ENCODE measurements at places on chromosomes 11 and 22.

DNA sequence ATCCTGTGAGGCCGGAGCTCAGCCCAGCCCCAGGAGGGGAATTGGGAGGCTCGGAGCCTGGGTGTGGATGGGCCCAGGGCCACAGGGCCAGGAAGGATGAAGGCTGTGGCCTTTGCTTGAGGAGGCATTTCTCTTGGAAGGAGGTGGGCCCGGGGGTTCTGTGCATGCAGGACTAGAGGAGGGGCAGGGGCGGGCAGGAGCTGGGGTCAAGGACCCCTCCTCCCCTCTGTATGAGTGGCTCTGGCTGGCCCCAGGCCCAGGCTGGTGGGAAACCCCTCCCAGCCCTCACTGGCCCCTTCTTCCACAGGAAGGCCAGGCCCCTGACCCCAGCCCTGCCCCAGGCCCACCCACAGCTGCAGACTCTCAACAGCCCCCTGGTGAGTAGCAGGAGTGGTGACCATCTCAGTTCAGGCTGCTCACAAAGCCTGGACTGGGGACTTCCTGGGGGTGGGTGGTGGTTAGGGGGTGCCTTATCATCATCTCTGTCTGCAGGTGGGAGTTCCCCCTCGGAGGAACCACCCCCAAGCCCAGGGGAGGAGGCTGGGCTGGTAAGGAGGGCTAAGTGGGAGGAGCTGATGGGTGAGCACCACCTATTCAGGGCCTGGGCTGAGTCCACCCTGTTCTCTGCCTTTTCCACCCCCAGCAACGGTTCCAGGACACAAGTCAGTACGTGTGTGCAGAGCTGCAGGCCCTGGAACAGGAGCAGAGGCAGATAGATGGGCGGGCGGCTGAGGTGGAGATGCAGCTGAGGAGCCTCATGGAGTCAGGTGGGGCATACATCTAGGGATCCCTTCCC, 6.0 kb downstream of the KCNK7 start:
- no peak for DNase-seq

GRCh38 chr22:20792966-20793728, 19.2 kb downstream of the SERPIND1 start:
- DNase-seq: no peak

GRCh38 chr11:91906871-91907624, 317.6 kb upstream of the FAT3 start:
- DNase-seq: no peak

DNA sequence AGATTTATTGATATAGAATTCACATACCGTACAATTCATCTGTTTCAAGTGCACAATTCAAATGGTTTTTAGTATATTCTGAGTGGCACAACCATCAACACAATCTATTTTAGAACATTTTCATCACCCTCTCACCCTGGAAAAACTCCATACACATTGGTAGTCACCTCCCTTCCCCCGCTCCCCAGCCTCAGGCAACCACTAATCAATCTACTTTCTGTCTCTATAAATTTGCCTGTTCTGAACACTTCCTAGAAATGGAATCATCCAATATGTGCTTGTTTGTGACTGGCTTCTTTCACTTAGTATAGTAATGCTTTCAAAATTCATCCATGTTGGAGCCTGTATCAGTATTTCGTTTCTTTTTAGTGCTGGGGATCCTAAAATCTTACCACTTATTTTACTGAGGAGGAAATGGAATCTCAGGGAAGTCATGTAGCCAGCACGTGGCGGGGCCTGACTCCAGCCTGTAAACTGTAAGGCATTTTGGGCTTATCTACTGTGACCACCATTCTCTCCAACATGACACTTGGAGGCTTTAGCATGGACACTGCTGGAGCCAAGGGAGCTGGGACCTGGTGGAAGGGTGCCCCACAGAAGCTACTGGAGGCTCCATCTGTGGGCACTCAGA, 905 bp upstream of the UCP3 start:
- DNase-seq: no peak

DNA sequence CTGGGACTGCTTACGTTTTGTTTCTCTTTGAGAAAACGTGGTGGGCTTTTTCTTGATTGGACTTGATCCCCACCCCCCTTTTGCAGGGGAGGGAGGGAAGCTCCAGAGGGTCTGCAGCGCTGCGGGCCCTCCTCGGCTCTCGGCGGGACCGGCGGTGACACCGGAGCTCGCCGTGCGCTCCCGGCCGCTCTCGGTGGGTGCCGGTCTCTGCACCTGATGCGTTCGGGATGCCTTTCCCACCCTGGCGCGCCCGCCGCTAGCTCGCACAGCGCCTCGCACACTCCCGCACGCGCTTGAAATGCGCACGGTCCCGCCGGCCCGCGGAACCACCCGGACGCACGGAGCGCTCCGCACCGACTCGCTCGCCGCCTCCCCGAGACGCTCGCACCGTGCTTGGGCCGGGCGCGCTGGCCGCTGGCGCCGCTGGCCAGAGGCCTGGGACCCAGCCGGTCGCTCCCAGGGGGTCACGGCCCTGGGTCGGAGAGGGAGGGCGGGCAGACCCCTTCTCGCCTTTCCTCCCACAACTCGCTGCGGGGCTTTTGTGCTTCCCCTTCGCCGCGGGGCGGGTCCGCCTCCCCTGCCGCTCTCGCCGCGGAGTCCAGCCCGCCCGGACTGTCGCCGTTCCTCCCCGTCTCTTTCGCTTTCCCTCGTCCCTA, 1.0 kb downstream of the ZBTB16 start:
- no peak for DNase-seq

GRCh38 chr22:37088750-37089408, 20.6 kb downstream of the TMPRSS6 start:
- no peak for DNase-seq

DNA sequence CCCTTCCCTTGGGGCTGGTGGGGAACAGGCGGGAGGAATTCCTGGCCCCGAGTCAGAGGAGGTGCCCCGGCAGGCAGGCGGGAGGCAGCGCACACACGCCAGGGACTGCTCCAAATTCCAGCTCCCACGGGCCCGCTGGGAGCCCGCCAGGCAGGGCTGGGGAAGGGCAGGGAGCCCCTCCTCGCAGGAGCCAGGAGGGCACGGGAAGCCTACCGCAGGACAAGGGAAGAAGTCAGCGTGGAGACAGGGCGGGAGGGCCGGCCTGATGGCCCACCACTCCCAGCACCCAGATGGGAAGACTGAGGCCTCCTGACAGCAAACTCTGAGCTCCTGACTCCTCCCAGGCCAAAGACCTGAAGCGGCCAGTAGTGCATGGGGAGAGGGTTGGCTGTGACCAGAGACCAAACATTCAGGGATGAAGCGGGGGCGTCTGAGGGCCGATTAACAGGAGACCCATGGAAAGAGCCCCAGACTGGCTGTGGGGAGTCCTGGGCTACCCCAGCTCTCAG, 22.4 kb downstream of the RPL3 start:
- no peak for DNase-seq

DNA sequence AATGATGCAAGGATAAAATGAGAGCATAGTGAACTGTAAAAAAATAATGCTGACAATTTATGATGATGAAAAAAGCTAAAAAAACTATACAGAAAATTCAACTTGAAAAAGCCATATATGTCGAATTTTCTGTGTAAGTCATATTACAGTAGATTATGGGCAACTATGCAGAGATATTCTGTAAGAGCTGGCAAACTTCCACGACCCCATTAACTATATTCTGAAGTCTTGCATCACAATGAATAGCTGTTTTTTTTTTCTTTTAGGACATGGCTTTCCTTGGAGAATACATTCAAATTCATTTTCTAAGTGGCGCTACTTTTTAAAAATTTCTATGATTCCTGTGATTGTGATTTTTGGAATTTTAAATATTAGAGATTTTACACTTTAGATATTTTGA, 18.4 kb downstream of the PSMD13 start:
- DNase-seq: no peak

DNA sequence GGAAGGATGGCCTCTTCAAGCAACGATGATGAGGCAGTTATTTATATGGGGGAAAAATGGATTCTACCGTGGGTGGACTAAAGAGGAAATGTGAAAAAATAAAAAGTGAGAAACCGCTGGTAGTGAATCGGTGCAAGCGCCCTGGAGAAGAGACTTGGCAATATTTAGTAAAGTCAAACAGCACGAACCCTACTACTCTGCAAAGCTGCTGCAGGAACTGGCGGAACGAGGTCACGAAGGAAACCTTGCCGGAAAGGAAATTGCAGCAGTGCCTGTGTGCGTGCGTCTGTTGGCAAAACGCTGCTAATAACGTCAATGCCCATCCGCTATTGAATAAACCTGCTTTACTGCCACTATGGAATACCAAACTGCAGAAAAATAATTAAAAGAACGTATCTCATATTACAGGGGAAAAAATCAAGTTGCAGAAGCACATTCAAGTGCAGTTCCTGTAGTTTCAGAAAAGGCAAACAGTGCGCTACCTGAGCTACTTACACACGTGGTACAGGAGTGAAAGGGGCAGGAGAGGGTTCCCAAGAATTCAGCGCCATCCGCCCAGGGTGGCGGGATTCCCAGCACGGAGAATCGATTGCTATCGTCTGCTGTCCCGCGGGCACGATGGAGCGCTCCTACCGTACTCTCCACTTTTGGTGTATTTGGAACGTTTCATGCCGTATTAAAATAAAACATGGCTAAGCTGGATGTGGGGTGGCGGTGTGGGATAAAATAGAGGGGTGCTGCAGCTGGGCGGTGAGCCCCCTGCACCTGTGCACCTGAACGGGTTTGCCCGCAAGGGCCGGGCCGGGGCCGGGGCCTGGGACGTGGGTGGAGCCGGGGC, 585 bp upstream of the NADSYN1 start:
- DNase-seq: no peak

- DNase-seq: no peak
These were observed 4.0 kb upstream of the WNT11 start for GRCh38 chr11:76209973-76210930.

DNA sequence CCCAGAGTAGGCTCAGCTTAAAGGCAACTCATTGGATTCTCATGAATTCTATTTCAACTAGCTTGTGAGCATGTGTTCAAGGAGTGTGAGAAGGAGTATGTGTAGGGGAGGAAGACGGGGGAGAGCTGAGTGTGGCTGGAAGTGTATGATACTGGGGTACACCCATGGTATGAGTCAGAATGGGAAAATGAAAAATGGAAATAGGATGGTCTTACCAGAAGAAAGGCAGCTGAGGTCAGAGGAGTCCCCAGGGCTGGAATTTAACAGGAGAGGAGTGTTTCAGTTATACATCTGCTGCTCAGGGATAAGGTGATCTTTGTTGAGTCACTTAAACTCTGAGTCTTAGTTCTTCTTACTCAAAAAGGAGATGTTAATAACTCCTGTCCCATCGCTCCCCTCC, 6.7 kb upstream of the ADAMTS15 start:
- no peak for DNase-seq

GRCh38 chr11:103985041-103985440, 51.4 kb upstream of the DDI1 start:
- no peak for DNase-seq

- DNase-seq: no peak
These were observed 236.1 kb downstream of the KCNA4 start for GRCh38 chr11:29780756-29781155.

GRCh38 chr11:64285885-64286800, 495 bp downstream of the GPR137 start:
- no peak for DNase-seq

DNA sequence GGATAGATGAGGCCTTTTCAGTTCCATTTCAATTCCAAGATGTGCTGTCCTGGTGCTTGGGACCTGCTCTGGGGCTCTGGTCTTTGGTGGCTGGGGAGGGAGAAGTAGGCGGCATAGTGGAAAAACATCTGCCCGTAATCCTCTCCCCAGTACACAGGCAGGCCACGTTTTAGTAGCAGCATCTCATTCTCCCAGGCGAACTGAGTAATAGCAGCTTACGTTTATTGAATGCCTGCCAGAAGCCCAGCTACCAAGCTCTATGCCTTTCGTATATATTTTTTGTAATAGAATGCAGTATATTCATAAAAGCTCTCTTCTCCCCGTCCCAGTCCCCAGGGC, 11.4 kb downstream of the ACO2 start:
- no peak for DNase-seq

DNA sequence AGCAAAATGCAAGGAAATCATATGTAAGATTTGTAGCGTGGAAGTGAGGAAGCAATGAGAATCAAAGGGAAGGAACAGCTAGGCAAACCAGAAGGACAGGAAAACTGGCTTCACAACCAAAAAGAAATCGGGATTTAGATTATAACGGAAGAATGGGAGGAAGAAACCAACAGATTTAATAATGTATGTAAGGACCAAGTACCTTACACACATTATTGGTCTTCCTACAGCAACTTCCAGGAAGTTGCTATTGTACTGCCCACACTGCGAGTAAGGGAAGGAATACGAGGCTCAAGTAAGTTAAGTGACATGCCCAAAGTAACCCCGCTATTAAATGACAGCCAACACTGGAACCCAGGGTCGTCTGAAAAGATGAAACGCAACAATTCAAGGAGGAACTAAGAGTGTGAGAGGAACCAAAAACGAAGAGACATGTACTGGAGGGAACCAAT, 473 bp downstream of the TXN2 start:
- DNase-seq: no peak

- DNase-seq: no peak
These were observed 46.5 kb upstream of the SORL1 start for GRCh38 chr11:121405646-121406045.

GRCh38 chr11:32092581-32093170, 1.8 kb downstream of the RCN1 start:
- no peak for DNase-seq

- DNase-seq: no peak
These were observed 965 bp upstream of the PAMR1 start for GRCh38 chr11:35526370-35526792.

- no peak for DNase-seq
These were observed 108.3 kb downstream of the PTPRJ start for GRCh38 chr11:48088682-48089050.

DNA sequence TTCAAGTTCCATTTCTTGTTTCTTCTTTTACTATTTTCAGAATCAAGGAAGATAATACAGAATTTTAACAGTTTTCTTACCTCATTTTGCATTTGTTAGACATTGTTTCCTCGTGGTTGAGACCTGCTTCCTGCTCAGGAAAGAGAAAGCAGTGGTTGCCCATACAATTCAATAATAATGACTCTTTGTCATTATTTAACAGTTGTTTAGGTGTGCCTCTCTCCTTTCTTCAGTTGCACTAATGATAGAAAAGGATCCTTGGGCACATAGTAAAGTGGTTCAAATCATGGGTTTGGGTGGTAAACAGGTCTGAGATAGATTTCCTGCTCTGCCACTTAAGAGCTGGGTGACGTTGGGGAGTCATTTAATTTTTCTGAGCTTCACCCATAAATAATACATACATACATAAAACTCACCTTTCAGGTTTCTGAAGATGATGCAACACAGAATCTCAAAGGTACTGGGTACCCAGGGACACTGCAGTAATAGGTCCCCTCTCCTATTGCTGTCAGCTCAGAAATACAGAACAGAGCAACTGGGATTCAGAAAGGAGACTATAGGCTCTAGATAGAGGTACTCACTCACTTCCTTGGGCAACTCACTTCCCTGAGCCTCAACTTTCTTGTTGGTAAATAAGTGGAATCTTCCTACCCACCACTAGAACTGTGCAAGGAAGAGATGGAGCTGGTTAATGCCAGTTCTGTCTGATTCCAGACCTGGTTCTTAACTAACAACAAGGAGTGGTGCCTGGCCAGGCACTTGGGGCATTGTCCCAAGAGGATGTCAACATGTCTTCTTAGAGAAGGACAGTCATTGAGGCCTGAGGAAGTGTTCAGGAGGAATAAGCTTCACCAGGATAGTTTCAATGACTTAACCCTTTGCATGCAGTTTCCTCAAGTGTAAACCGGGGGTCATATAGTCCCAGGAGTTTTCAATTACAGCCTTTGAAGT, 34.9 kb downstream of the CD44 start:
- no peak for DNase-seq

Data from stimulated activated CD4-positive, alpha-beta T cell treated with anti-CD3 and anti-CD28 coated beads, Interleukin-1b, Interleukin-23, amount 100 ng/mL, for 1 hour (primary cell).